ENCODE measurements at places on chromosomes 6 and 20.

DNA sequence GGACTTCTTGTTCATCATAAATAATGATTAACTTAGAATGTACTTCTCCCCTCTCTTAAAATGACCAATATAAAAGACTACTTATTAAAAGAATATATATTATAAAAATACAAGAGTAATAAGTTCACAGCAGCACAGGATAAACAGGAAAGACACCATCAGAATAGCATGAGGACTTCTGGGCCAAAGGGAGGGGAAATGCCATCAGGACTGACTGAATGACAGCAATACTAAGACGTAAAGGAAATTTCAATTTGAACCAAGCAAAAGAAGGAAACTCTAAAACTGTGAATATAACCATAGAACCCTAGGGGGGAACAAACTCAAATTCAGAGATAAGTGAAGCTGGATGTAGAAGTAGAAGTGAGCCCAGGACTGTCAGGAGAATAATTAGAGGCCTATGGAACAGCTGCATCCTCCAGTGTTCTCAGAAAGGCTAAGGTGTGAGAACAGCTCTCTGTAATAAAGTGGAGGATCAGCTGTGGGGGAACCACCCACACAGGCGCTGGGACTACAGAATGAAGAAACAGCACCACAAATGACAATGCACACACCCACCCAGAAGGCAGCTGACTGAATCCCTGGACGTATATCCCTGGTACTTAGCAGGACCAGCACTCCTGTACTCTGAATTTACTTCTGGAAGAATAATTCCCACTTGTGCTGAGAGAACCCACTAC lies 37.8 kb downstream of the ZHX3 start:
- DNase-seq, result no peak

GRCh38 chr20:61561111-61561830 lies 309.2 kb downstream of the CDH4 start:
- DNase-seq, result no peak

DNA sequence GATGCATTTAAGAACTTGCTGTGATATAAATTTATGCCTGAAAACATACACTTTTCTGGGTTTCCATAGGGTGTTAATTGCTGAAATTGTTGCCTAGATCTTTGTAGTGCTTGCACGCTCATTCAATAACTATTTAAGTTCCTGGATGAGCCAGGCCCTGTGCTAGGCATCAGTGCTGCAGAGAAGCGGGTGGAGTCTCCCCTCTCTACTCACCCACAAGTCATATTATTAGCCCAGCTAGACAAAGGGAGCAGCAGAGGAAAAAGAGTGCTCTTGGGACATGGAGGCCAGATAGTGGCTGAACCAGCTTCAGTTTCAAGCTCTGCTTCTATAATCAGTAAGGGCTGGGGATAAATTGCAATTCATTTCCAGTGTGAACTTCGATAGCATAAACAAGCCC lies 329.1 kb downstream of the TFAP2B start:
- DNase-seq, result no peak

DNA sequence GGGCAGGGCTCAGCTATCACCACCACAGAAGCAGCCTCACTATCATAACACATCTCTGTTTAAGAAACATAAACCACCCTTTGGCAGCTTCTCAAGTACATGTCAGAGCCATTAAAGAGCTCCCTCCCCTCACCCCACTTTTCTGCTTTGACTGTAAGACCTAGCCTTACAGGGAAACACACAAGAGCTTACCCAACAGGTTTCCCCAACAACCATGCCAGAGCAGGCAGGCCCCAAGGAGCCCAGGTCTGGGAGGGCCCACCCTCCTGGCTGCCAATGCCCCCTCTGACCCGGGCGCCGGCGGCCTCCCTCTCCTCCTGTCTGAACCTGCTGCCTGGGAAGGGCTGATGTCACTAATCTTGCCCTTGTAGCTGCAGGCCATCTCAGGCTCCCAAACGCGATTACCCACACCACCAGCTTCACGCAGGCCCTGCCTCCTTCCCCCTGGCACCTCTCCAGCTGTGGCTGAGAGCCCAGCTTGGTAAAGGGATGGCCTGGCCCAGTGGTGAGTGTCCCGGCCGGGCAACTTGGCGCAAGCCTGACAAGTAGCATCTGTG lies 402.0 kb downstream of the MAFB start:
- DNase-seq, result no peak

- DNase-seq, result peak; percentile 52
Observed at GRCh38 chr6:27295301-27296079, 16.6 kb downstream of the POM121L2 start.

DNA sequence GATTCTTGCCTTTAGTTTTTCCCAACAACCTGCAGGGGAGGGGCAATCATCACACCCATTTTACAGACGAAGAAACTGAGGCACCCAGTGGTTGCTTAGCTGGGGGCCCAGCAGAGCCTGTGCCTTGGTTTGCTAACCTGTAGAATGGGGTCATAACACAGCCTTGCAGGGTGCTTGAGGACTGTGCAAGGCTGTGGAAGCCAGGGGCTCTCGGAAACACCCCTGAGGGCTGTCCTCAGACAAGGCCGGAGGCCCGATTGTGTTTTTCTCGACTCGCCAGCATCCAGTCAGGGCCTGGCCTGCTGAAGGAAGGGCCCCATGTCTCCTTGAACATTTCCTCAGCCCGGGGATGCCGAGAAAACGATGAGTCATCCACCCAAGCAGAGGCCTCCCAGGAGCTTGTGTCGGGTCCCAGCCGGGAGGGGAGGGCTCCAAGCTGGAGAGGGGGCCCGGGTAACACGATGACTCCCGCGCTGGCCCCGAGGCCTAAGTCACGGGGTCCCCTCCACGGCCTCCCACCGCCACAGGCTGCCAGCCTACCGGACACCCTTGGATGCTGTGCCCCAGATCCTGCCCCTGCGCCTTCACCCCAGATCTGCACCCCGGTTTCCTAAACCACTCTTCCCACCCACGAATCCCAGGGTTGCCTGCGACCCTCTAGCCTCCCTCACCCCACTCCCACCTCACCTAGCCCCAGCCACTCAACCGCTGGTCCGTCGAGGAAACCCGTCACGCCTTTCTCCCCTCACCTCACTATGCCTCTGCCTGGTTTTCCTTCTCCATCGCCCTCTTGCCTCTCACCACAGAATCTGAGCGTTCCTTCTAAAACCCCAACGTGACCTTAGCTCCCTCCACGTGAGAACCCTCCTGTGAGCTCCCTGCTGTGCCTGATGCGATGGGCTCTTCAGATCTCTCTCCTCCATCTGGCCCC lies 10.6 kb downstream of the NOL4L start:
- DNase-seq, result peak; percentile 85

Measured in GM03348 (cell line).